Renal cortex interstitium (tissue), 15 donors: ENCODE measurements at places on chromosomes 1 and 21.

- no peak for DNase-seq
Measured at GRCh38 chr1:224580006-224580405, 36.1 kb upstream of the CNIH3 start.

- no peak for DNase-seq
Measured at GRCh38 chr1:98478121-98478520, 183.4 kb upstream of the SNX7 start.

- no peak for DNase-seq
Measured at GRCh38 chr1:9659328-9659727, 7.8 kb downstream of the PIK3CD start.

DNA sequence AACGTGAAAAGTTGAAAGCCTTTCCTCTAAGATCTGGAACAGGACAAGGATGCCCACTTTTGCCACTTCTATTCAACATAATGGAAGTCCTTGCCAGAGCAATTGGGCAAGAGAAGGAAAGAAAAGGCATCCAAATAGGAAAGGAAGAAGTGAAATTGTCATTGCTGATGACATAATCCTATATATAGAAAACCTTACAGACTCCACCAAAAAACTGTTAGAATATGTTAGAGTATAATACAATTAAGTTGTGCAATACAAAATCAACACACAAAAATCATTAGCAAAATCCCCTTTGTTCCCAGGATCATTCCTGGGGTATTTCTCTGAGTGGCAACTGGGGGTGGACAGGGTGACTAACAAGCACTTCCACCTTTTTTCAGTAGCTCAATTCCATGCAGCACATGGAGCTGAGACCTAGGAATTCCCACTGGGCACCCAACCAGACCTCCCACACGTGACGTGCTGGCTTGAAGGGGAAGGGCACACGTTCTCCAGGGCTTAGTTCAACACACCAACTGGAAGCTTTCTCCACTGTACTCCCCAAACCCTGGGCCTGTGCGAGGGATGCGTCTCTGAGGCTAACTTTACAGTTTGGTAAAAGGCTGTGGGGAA, 9.6 kb downstream of the STUM start:
- no peak for DNase-seq

GRCh38 chr1:201365251-201365650, 12.2 kb downstream of the TNNT2 start:
- DNase-seq: no peak

GRCh38 chr1:69707103-69707502, 139.4 kb downstream of the LRRC7 start:
- no peak for DNase-seq

DNA sequence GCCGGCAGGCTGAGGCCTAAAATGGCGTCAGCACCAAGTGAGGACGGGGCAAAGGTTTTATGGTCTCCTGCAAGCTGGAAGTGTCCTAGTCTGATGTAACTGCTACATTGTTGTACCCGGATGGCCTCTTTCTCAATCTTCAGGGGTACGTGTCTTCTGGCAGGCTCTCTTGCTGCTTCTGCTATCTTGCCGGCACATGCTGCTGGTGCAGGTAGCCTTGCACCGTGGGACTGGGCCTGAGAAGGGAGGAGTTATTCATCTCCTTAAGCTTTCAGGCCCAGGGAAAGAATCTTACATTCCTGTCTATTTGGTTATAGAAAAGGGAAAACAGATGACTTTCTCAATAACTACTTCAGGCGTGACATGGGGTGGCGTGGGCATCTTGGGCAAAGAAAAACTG, 72.2 kb downstream of the ZNF678 start:
- no peak for DNase-seq

DNA sequence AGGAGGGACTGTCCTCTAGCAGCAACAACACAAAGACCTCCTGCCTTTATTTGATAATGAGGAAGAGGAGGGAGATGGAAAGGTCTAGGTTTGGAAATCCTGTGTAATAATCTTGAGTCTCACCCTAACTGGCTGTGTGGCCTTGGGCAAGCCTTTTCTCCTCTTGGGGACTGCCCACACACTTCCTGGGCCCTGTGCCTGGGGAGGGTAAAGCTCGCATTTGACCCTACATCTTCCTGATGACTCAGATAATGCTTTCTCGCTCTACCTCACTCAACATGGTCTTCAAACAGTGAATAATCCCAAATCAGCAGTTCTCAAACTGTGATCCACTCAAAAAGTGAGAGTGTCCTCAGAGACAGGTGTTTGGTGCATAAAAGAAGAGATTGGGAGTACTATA, 81.2 kb downstream of the VWA5B1 start:
- no peak for DNase-seq

DNA sequence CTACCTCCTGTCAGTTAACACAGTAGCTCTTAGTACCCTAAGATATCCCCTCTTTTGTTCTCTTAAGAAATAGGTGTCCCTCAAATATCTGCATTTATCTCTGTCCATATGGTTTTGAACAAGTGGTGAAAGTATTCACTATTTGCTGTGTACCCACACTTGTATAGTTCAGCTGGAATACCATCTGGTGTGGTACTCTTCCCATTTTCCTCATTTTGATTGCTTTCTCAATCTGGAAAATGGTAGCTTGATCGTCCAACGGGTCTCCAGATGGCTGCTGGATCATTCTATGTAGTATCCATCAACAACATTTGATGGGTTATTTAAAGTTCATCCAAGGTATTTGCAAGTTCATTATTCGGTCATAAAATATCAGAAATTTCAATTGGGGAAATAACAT, 100.3 kb upstream of the DPYD start:
- DNase-seq: no peak

DNA sequence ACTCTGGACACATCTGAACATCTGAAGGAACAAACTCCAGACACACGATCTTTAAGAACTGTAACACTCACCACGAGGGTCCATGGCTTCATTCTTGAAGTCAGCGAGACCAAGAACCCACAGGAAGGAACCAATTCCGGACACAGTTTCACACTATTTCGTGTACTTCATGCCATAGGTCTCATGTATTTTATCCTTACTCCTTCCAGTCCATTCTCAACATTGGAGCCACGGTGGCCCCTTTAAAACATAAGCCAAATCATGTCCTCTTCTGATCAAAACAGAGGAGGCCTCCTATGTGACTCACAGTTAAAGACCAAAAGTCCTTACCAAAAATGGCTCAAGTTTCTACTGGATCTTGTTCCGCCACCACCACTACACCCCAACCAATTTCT, 29.8 kb upstream of the RCOR3 start:
- no peak for DNase-seq

DNA sequence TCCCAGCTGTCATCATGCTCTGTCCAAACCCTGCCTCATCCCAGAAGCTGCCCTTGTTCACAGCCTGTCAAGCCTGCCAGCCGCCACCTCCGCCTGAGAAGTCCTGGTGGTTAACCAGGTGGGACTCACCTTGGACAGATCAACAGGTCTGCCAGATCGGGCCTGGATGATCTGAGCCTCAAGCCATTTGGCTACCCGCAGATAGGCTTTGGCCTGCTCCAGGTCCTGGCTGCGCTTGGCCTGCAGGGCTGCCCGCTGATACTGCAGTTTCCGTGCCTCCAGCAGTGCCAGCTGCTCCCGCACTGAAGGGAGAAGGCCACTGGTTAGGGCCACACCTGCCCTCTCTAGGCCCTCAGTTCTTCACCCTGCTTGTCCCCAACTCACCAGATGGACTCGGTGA, 8.6 kb downstream of the CC2D1B start:
- DNase-seq: no peak

DNA sequence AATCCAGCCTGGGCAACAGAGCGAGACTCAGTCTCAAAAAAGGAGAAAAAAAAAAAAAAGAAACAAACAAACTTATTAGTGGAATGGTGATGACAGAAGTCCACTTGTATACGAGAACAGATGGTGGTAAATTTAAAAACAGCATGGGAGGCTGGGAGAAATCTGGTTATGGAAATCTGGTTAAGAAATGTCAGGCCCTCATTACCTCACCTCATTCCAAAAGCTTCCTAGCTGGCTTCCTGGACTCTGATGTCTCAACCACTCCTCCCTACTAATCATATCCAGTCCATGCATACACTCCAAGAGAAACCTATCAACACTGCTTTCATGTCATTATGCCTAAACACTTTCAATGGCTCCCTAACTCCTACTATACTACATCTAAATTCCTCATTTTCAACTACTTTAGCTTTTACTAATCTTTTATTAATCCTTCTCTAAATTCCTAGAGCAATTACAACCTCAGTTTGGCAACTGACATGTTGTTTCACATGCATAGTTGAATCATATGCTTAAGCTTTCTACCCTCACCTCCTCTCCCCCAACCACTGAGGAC, 52.9 kb downstream of the FOXJ3 start:
- no peak for DNase-seq

DNA sequence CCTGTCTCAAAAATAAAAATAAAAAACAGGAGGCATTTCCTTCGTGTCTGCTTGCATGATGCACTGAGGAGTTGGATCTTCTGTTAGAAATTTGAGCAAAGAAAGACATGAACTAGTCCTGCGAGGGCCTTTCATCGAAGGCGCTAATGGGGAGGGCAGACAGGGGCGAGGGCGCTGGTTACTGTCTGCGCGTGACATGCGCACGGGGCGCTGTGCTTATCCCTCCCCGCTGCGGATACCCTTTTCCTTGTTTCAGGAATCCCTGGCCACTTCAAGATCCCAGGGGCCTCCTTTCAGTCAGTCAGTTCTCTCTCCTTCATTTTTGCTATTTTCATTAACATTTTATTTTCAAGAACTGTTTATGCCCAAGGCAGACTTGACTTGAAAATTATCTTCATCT, 545.8 kb downstream of the KIF26B start:
- no peak for DNase-seq

GRCh38 chr1:201501812-201502510, 5.0 kb downstream of the CSRP1 start:
- DNase-seq: peak; percentile 88
